ENCODE measurements at places on chromosomes 12 and 14.

- DNase-seq: no peak
Measured at GRCh38 chr14:102525219-102525928, 15.8 kb upstream of the ANKRD9 start.

DNA sequence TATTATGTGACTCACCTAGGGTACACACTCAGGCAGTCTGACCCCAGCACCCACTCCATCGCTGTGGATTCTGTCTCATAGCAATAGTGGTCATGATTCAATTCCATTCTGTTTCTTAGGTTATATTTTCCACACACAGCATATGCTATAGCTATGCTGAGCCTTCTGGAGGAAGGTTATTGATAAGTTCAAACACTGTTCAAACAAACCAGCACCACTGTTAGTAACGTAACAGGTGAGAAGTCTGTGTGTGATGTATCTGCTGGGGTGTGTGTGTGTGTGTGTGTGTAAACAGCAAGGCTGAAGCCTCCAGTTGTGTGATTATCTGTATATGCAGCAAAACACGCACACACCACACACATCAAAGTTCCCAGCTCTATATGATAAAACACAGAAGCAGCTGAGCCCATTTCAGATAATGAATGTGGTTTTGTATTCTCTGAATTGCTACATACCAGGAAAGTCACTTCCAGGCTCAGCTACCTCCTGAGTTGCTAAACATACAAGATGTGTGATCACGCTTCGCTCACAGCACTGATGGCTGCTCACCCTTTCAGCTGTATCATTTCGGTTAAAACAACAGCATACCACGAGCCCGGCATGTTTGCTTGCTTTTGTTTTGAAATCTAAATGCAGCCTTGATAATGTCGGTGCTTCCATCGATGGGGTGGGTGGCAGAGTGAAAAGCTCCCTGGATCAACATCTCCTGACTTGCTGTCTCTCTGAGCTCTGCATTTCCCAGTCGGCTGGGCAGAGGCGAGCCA, 6.8 kb upstream of the SYNE3 start:
- peak; percentile 48 for DNase-seq

DNA sequence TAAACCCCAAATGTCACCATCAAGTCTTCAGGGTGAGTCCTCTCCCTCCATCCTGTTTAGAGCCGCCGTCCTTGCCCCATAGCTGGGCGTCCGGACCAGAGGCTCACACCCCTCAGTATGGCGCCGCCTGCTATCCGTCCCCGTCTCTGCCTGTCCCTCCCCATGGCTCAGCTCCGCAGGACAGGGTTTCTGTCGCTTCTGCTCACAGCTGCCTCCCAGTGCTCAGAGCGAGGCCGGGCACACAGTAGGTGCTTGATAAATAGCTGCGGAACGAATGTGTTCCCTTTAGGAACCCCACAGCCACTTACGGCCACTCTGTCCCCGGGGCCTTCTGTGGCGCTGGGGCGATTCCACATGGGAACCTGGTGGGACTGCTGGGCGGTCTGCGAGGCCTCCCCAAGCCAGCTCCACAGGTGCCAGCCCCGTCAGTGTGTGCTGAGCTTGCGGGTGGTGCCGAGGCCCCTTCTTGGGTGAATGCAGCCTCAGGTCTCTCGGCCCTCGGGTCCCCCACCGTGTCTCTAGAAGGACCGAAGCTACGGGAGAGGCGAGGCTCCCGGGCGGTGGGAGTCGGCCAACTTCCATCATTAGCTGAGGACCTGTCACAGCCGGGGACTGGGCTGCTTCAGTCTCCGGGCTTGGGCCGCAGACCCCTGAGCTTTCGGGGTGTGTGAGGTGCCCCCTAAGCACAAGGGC, 63.0 kb downstream of the NOC4L start:
- no peak for DNase-seq

DNA sequence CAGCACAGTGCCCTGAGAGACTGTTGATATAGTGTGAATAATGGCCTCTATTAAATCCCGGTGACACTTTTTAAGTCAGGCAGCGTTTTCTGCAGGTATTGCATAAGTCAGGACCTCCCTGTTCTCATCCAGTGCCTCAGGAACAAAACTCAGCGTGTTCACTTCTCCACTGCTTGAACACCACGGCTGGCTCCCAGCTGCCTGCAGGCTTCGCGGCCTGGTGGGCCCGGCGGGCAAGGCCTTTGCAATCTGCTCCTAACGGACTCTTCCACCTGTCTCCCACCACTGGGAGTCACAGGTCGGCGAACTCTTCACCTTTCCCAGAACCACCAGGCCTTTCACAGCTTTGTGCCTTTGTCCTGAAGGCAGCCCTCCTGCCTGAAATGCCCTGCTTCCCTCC, 18.7 kb downstream of the RFX4 start:
- no peak for DNase-seq

GRCh38 chr12:107385509-107385908, 292.2 kb upstream of the CRY1 start:
- no peak for DNase-seq

- no peak for DNase-seq
Measured at GRCh38 chr14:50031602-50032313, 84.6 kb downstream of the VCPKMT start.

GRCh38 chr12:82461393-82461792, 103.1 kb downstream of the METTL25 start:
- no peak for DNase-seq

- no peak for DNase-seq
Measured at GRCh38 chr12:107783406-107784376, 9.2 kb downstream of the ASCL4 start.

DNA sequence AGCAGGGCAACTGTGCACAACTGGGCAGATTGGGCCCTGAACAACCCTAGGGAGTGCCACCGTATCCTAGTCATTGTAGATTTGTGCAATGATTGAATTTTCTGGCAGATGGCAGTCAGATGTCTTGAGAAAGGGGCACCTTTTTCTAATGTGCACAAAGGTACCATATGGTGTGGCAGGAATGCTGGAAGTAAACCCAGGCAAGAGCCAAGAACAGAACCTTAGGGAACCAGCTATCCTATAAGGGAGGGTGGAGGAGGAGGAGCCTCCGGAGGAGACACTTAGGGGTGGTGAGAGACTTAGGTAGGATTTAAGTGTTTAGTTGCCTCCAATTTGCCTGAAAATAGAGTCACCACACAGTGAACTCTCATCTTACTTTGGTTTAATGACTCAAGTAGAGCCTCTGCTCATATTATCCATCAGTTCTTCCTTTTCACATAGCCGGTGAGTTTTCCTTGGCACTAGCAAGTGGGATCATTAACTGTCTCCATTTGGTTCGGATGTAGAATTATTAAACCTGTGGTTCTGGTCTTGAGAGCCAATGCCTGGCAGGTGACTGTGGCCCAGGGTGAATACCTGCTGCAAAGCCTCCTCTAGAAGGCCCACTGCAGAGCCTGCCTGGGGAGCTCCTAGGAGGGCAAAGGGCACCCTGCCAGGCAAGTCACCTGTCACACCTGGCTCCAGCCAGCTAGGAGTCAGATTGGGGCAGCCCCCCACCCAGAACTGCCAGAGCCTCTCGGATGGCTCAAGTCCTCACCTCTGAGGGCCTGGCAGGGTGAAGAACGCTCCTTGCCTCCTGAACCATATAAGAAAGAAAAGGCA, 184.4 kb upstream of the HIF1A start:
- no peak for DNase-seq

GRCh38 chr12:67161322-67161918, 107.7 kb upstream of the CAND1 start:
- DNase-seq: no peak

DNA sequence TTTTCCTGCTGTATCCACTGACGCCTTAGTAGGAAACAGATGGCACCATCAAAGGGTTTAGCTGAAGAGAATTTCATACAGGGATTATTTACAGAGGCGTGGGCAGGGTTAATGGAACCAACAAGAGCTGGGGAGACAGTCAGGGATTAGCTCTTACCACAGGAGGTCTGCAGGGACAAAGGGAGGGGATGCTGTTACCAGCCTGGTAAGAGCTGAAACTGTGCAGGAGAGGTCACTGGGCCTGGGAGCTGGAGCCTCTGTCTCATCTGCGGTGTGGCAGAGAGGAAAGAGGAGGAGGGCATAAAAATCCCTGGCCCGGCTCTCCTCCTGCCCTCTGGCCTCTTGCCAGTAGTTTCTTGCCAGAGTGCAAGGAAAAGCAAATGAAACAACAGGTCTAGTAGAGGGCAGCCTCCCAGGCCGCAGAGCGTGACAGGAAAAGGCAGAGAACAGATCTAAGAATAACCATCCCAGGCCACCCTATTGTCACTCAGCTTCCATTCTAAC, 18.9 kb upstream of the POC1B start:
- no peak for DNase-seq

DNA sequence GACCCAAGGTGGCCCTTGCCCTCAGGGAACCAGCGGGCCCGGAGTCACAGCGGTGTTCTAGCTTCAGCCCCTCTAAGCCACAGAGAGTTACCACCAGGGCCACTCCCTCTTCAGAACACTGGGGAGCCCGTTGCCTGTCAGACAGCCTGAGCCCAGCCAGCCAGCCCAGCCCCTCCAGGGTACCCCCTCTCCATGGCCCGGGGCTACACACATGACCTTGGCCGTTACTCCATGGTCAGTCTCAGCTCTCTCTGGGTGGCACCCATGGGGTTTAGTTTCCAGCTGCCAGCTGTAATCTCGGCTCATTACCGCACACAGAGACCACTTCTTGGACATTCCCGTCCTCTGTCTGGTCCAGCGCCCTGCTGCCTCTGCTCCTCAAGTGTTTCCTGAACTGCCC, 35.0 kb downstream of the PPP2R5C start:
- DNase-seq: no peak

- DNase-seq: no peak
Measured at GRCh38 chr14:76154539-76155126, 2.9 kb downstream of the GPATCH2L start.

GRCh38 chr14:96734076-96734622, 63.0 kb upstream of the VRK1 start:
- DNase-seq: no peak

DNA sequence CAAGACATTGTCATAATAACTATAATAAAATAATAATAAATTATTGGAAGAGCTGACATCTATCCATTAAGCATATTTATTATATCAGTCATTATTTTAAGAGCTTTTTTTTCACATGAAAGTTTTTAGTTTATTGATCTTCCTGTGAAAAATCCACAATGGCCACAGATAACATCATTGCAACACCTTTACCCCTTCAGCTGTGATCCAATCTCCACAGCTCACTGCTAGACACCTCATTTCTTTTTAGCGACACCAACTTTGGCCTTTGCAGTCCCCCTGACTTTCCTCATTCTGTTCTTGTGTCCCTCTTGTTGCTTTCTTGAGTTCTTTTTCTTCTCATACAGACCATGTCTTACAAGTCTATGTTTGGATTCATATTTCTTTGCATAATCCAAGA, 67.4 kb downstream of the STON2 start:
- no peak for DNase-seq

- DNase-seq: no peak
Measured at GRCh38 chr12:39205969-39206368, 237.0 kb downstream of the KIF21A start.

DNA sequence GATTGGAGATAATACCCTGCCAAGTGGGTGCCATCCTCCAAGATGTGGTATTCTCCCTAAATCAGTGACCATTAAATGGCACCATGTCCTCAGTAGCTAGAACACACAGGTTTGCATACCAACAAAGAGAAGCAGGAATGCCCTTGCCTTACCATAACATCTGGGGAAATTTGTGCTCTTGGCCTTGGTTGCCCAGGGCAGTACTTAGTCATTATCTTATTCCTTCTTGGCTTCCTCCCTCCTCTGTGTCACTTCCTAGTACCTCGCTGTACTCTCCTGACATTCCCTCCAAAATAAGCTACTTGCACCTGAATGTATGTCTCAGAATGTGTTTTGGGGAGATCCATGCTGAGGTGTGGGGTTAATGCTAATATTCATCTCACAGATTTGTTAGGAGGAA, 43.4 kb downstream of the GPR65 start:
- DNase-seq: no peak

- no peak for DNase-seq
Measured at GRCh38 chr12:3417113-3417512, 73.9 kb upstream of the PRMT8 start.

GRCh38 chr14:54785778-54786770, 116.6 kb downstream of the GCH1 start:
- DNase-seq: no peak

- DNase-seq: no peak
Measured at GRCh38 chr12:53223389-53224060, 8.5 kb downstream of the RARG start.

DNA sequence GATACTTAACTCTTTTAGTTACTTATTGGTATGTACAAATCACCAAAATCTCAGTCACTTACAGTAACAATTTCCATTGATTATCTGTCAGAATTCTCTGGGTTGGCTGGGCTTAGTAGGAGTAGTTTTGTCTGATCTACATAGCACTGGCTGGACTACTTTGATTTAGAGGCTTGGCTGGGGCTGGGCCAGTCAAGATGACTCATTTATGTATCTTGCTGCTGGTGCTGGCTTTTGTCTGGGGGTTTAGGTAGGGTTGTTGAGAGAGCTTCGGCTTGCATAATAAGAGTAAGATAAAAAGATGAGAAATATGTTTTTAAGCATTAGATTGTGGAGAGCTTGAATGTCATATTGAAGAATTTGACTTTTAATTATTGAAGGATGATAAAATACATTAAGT, 1093.7 kb downstream of the SLC6A15 start:
- no peak for DNase-seq

DNA sequence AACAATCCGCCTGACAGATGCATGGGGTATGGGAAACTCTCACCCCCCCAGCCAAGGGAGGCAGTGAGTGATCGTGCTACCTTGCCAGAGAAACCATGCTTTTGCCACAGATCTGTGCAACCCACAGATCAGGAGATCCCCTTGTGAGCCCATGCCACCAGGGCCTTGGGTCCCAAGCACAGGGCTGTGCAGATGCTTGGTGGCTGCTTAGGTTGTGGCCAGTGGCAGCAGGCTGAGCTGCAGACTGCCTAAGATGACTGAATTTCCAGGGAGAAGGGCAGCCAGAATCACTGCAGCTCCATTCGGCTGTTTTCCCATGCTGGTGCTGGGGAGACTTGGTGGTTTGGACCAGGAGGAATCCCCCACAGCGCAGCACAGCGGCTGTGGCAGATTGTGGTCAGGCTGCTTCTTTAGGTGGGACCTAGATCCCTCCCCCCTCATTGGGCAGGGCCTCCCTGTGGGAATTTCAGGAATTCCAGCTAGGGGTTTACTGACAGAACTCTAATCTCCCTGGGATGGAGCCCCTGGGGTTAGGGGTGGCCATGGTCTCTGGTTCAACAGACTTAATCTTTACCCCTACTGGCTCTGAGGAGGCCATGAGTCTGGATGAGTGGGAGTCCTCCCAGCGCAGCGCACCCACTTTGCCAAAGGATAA, 264.6 kb upstream of the DAAM1 start:
- no peak for DNase-seq

Measured in activated T-cell treated with anti-CD3 and anti-CD28 coated beads, Interleukin-2, amount 50 U/mL, for 1 hour (primary cell).